ENCODE measurements at places on chromosomes 7 and 10.

DNA sequence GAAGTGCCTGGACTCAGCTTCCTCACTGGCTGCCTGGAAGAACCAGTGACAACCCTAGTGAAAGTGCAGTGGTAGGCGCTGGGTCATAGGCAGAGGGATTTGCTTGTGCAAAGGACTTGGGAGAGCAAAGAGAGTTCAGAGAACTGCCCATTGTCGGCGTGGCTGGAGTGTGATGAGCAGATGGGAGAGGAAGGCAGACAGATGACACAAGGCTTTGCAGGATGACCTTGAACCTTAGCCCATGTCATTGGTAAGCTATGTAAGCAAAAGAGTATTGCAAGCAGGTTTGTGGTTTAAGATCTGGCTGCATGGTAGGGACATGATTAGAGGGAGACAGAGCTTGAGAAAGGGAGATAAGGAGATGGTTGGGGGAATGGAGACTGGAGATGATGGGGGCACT is 35.3 kb upstream of the NOBOX start:
- DNase-seq = no peak

- no peak for DNase-seq
Measured at GRCh38 chr7:22350466-22351328, 6.3 kb downstream of the RAPGEF5 start.

DNA sequence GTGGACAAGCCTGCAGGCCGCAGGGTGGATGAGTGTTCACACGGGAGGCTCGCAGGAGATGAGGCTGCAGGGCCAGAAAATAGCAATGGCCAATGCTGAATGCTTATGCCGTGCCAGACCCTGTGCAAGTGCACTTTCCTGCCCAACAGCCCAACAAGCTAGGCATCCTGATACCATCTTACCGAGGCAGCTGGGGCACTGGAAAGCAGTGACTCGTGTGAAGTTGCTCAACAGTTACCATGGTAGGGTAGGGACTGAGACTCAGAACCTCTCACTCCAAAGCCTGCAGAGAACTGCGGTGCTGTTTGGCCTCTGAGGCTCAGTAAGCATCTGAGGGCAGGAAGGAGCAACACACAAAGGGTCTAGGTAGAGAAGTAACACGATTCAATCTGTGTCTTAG is 43.7 kb downstream of the JAZF1 start:
- no peak for DNase-seq

- DNase-seq = no peak
Measured at GRCh38 chr7:56121440-56121839, 5.2 kb upstream of the NUPR2 start.

GRCh38 chr7:155992538-155992937 is 180.3 kb upstream of the SHH start:
- no peak for DNase-seq

GRCh38 chr7:76246804-76247389 is 45.2 kb downstream of the SRRM3 start:
- no peak for DNase-seq

- DNase-seq = no peak
Measured at GRCh38 chr7:65509368-65510186, 135.9 kb downstream of the ZNF92 start.

GRCh38 chr10:88500656-88501055 is 82.5 kb downstream of the RNLS start:
- DNase-seq = no peak

DNA sequence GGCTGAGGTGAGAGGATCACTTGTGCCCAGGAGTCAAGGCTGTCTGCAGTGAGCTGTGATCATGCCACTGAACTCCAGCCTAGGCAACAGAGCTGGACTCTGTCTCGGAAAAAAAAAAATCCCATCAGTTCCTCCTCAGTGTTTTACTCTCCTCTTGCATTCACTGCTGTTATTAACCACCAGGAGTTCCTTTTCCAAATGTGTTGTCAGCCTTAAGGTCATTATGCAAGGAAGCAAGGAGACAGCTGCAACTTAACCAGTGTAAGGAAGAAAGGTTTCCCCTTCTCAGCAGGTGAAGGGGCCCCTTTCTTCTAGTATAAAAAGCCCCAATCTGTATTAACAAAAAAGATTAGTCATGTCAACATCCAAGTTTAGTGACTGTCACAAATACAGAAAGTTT is 86.6 kb upstream of the LEP start:
- DNase-seq = no peak

GRCh38 chr10:63208986-63209385 is 75.9 kb downstream of the NRBF2 start:
- no peak for DNase-seq

DNA sequence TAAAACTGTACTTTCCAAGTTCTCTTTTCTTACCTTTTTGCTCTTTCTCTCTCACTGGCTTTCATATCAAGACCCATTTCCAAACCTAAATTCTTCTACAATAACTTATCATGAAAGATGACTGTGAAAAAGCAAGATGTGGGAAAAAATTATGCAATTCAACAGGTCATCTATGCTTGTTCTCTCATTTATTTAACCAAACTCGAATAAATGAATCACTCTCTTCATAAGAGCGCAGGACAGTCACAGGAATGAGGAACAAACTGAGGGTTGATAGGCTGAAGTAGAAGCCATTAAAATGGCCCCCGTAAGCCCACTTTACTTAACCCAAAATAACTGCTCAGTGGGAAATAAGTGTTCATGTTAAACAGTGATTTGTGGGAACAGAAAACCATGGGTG is 1289.7 kb upstream of the SORCS1 start:
- no peak for DNase-seq

- peak; percentile 32 for DNase-seq
Measured at GRCh38 chr7:90931986-90932916, 332.0 kb upstream of the FZD1 start.

GRCh38 chr7:158563911-158564662 is 23.5 kb downstream of the PTPRN2 start:
- DNase-seq = no peak

DNA sequence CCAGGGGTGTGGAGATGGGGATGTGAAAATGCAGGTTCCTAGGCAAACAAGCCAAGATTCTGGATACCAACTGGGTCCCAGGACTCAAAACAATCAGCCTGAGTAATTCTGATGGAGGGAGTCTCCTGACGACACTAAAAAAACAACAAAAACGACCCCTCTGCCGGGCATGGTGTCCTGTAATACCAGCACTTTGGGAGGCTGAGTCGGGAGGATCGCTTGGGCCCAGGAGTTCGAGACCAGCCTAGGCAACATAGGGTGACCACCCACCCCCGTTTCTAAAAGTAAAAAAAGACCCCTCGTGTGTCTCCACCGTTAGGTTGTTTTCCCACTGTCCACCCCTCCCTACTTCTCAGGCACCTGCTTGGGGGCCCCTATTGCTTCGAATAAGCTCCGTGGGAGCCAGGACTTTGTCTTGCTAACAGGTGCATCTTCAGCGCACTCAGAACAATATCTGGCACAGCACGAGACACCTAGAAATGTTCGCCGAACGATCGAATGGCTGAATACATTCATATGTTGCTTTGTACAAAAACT is 743 bp upstream of the NRF1 start:
- DNase-seq = no peak

- DNase-seq = no peak
Measured at GRCh38 chr7:981793-982510, 1.0 kb upstream of the CYP2W1 start.

GRCh38 chr10:26739071-26739631 is 41.6 kb downstream of the PDSS1 start:
- no peak for DNase-seq

DNA sequence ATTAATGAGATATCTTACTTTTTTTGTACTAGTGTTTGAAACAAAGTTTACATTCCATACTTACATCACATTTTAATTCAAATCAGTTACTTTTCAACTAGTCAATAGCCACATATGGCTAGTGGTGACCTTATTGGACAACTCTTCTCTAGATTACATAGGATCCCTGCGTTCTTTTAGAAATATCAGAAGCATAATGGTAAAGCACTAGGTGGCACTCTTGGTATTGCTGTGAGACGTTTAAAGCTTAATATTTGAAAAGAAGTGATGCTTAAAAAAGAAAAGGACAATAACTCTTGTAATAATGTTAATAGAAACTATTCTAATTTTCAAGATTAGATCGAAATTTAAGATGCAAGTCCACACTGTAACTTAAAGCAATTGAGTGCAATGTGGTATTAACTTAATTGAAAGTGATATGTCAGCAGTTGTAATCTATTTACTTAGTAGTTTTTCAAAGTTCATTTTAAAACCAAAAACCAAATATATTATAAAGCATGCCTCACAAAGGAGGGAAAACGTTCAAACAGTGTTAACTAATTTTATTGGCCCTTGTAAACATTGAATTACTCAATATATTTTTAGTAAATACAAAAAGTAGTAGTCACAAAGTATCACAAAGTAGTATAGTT is 339.1 kb downstream of the ATRNL1 start:
- DNase-seq = no peak

- no peak for DNase-seq
Measured at GRCh38 chr10:86659161-86659691, 4.9 kb downstream of the OPN4 start.

DNA sequence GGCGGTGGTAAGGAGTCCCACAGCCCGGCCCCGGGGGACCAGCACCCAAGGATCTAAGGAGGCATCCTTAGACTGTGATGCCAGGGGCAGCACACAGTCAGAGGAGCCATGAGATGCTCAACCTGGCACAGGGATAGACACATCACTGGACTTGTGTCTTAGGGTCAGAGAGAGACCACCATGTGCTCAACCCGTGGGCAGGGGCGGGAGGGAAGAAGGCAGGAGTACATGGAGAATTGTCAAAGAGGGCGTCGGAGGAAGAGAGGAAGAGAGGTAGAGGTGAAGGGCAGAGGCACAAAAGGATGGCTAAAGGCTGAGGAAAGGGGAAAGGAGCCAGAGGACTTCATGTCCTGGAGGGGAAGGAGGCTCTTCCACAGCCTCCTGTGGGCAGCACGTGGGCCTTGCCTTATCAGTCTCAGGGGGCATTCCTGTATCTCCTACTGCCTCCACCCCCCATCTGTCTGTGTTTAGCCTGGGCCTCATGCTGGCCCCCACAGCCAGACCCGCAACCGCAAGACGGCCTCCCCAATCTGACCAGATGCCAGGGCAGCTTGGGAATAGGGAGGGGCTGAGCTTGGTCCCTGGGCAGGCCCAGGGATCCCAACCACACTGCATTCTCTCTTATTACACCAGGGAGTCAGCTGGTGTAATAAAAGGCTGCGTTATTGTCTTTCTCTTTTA is 2.2 kb downstream of the ADCY1 start:
- no peak for DNase-seq

GRCh38 chr7:116177009-116177408 is 33.3 kb upstream of the TES start:
- DNase-seq = no peak

DNA sequence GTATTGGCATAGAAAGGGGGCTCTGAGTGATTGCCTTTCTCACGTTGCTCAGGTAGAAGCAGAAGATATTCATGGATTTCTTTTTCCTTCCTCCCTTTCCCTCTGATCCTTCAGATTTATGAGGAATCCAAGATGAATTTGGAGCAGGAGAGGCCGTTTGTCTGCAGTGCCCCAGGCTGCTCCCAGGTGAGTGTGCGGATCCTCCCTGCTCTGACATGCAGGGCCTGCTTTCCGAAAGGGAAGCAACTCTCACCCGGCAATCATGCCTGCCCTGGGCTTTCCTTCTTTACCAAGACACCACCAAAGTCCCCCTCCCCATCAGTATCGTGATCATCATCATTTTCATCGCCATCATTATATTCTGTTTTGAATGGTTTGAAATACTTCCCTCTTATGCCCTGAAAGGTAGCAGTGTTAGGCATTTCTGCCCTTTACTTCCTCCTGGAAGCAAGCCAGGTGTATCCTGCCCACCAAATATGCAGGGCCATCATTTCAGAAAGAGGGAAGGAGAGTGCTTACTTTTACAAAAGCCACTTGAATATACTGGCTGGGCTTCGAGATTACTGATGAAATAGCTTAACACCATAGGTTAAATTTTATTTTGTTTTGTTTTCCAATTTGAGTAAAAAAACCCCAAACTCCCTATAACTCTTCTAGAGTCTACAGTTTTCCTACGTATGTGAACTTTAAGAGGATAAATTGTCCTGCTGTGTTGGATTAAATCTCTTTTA is 75.9 kb downstream of the CREB5 start:
- DNase-seq = no peak

GRCh38 chr7:157889480-157889879 is 552.7 kb downstream of the DNAJB6 start:
- DNase-seq = no peak

DNA sequence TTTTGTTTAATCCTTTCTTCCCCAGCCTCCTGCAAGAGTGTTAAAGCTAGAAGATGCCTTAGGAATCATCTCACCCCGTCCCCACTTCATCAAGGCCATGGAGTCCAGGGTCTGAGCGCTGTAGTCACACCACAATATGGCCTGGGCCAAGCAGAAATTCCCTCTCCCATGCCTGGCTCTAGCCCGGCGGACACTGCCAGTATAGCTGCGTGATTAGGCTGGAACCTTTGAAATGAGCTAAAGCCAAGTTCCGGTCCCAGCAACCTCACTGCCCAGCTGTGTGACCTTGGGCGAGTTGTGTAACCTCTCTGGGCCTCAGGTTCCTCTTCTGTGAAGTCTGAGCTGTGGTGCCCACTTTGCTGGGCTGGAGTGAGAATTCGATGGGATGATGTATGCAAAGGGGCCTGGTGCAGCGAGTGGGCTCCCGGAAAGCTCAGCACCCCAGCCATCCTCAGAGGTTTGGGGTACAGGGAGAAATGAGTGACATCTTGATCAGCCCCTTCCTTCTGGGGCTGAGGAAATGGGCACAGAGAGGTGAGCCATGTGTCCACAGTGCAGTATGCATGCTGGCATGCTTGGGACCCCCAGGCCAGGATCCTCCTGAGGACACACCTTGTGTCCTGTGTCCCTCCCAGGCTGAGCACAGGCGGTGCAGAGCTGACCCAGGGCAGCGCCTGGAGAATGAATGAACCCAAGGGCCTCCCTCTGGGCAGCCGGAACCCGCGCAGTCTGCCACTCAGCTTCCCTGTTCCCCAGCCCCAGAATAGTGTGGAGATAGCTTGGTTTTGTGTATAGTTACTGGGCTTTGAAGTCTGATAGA is 118.6 kb downstream of the ZMIZ1 start:
- DNase-seq = no peak

- peak; percentile 44 for DNase-seq
Measured at GRCh38 chr7:3094701-3095445, 51.2 kb upstream of the CARD11 start.

GRCh38 chr10:100912013-100912604 is 654 bp upstream of the SLF2 start:
- no peak for DNase-seq

- no peak for DNase-seq
Measured at GRCh38 chr7:131895541-131896164, 339.2 kb upstream of the PODXL start.

GRCh38 chr7:76354981-76355730 is 3.6 kb downstream of the YWHAG start:
- no peak for DNase-seq

- DNase-seq = no peak
Measured at GRCh38 chr10:7412928-7413282, 2.1 kb upstream of the SFMBT2 start.

GRCh38 chr7:36185756-36186155 is 32.7 kb downstream of the EEPD1 start:
- no peak for DNase-seq

GRCh38 chr7:87226495-87226894 is 7.0 kb upstream of the TMEM243 start:
- no peak for DNase-seq

GRCh38 chr10:123897146-123897545 is 5.5 kb upstream of the CPXM2 start:
- no peak for DNase-seq

All from GM19239 (cell line).